ENCODE measurements at places on chromosomes 13 and 19.

DNA sequence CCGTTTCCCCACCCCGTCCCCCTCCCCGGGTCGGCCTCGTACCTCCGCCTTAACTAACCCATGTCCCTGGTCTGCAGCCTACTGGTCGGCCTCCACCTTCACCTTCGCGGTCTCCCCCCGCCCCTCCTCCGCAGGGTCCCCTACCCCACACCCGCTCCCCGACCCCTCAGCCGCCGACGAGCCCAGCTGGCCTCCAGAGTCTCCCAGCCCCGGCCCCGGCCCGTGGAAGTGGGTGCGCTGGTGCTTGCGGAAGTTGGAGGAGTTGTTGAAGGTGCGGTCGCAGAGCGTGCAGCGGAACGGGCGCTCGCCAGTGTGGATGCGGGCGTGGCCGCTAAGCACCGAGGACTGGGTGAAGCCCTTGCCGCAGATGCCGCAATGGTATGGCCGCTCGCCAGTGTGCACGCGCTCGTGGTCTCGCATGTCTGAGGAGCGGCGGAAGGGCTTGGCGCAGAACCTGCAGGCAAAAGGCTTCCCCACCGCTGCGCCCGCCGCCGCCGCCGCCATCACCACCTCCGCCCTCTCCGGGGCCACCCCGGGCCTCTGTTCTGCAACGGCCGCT lies 2.6 kb downstream of the ZNF784 start:
- no peak for DNase-seq

DNA sequence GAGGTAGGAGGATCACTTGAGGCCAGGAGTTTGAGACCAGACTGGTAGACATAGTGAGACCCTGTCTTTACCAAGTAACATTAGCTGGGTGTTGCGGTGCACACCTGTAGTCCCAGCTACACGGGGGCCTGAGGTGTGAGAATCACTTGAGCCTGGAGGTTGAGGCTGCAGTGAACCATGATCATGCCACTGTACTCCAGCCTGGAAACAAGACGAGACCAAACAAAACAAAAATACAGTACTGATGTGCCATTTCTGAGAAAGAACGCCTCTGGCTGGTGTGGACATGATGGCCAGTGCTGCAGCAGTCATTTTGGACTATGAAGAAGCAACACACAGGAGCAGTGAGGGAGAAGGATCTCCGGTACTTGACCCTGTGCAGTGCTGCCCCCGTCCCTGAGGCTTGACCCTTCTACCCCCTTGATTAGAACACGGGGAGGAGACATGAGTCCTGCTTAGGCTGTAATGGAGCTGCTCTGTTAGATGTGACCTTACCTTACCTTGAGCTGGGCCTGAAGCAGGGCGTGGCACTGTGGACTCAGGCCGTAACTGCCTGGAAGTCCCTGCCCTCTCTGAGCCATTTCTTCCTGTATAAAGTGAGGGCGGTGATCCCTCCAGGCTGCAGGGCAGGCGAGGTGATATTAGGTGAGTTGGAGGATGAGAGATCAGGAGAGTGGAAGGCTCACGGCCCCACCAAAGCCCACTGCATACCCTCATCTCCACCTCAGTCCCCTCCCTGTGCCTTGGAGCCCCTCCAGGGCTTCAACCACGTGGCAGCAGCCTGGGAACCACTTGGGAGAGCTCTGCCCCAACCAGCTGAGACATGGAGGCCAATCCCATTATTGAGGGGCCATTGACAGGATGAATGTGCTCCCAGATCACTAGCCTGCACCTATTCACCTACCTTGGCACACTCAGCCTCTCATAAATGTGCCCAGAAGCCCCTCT lies 5.9 kb downstream of the RPL18A start:
- no peak for DNase-seq

DNA sequence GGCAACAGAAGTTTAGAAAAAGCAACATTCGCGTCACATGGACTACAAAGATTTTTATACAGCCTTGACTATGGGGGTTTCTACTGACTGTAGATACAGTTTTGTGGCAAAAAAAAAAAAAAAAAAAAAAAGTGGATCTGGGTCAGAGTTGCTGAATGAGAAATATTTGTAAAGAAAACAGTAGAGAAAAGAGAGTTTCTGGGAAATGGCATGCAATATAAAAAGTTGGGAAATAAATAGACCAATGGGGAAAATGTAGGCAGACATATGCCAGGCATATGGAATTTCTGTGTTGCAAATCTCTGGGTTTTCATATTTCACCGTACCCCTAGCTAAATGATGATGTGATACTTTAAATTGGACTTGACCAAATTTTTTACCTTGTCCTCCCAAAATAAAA lies 315.3 kb downstream of the EFNB2 start:
- DNase-seq, result no peak

DNA sequence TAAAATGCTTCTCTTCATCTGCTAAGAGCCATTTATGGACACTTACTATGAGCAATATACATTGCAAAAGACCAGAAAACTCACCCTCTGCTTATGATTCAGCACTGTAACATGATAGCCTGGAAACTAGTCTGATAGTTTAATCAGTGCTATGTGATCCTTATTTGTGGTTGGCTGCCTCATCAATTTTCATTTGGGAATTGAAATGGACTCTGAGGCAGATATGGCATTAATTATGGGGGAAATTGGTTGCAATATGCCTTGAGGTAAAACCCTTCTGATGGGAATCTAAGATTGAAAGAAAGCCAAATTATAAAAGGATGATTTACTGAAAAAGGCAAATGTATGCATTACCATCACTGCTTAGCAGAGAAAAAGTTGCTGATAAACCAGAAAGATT lies 33.5 kb downstream of the FAM216B start:
- no peak for DNase-seq

DNA sequence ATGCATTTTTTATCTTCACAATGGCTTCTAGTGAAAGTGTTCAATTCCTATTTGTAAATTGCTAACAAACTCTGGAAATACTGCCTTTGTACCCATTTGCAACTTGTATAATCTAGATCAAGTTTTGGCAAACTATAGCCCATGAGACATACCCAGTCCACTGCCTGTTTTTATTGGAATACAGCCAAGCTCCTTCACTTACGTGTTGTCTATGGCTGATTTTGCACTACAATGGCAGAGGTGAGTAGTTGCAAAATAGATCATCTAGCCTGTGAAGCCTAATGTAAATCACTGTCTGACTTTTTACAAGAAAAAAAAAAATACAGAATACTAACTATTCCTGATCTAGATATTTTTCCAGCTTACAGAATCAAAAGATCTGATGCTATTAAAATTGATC lies 37.1 kb downstream of the DZIP1 start:
- no peak for DNase-seq

- no peak for DNase-seq
These were observed 265.7 kb downstream of the ABCC4 start for GRCh38 chr13:95035311-95036109.

- DNase-seq, result no peak
These were observed 641 bp upstream of the SOX21 start for GRCh38 chr13:94712812-94713560.

GRCh38 chr19:29724102-29724641 lies 9.1 kb upstream of the C19orf12 start:
- DNase-seq, result peak; percentile 82

DNA sequence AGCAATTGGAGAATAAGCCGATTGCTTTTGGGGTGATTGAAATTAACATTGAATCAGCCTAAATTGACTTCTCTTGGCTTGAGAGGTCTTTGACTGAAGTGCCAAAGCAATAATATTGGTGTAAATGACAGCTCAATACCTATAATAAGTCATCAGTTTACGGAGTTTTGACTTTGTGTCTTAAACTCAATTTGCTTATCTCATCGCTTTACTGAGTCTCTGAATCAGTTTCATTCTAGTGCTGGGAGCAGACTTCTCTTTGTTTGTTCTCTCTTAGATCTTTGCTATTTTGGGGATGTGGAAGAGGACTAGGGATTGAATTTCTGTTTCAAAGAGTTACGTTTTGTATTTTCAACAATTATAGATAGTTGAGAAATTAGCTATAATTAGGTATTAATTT lies 7.1 kb downstream of the RFC3 start:
- DNase-seq, result no peak

DNA sequence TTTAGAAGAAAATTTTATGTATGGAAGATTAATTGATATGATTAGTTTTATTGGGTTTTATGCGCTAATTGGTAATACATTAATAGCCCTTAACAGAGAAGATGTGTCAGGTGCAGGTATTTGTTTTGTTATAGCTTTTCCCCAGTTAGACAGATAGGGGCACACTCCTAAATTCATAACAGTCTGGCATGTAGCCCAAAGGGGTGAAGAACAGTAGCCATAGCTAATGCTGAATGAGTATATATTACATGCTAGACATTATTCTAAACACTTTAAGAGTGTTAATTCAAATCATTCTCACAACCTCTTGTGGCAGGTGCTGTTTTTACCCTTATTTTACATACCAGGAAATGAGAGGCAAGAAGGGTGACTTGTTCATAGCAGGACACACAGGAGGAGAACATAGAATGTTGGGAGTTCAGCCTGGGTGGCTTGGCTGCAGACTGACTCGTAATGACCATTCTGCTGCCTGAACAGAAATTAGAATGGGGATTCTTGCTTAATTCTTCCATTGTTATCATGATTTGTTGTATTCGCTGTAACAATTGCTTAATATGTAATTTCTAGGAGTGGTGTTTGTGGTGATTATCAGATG lies 20.1 kb downstream of the PCCA start:
- no peak for DNase-seq

DNA sequence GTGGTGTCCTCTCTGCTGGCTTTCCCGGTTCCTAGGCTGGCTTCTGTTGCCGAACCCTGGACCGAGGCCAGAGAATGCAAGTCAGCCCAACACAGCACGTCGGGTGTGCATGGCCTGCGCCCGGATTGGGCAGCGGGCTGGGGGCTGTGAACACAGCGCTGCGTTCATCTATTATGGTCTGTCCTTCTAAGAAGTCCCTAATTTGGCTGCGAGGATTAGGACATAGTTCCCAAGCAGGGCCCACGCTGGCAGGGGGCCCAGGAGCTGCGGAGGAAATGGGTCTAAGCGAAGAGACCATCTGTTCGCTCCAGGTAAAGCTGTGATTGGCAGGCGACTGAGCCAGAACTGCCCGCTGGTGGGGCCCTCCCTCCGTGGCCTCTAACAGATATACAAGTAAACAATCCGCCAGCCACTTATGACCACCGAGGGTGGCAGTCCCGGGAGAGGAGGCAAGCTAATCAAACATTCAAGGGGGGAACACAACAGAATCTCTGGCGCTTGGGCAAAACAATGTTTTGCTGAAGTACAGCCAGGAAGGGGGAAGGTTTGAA lies 6.0 kb downstream of the SYCE2 start:
- DNase-seq, result no peak

- DNase-seq, result no peak
These were observed 22.3 kb downstream of the DPF1 start for GRCh38 chr19:38201731-38202130.

DNA sequence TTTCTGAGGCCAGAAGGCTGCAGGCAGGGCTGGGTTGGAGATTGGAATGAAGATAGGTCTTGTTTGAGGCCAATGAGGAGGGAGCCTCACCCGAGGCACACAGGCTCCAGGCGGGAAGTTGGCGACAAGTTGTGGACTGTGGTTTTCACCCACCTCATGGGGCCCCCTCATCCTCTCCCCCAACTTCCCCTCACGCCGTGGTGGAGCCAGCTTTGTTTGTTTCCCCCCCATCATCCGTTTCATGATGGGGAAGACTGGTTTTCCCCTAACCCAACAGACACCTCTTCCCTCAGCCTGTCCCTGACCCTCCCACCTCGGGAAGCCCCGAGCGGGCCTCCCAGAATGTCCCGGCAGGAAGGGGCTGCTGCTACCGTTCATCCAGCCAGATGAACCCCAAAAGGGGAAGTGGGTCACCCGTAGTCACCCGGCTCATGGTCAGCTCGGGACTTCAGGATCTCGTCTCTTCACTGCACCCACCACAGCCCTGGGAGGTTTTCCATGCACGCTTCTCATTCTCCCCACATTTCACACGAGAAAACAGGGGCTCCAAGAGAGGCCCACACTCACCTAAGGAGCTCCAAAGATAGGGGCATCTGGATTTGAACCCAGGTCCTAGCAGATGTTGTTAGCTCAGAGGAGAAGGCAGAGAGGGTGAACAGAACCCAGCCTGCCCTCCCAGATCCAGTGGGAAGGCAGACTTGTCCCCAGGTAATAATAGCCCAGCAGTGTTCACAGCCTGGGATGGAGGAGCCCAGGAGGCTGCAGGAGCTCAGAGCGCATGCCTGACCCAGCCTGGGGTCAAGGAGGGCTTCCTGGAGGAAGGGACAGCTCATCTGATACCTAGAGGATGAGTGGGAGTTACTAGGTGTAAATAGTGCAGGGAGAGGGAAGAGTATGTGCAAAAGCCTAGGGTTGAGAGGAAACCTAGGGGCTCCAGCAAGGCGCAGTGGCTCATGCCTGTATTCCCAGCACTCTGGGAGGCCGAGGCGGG lies 23.5 kb downstream of the CEACAM16 start:
- DNase-seq, result no peak

DNA sequence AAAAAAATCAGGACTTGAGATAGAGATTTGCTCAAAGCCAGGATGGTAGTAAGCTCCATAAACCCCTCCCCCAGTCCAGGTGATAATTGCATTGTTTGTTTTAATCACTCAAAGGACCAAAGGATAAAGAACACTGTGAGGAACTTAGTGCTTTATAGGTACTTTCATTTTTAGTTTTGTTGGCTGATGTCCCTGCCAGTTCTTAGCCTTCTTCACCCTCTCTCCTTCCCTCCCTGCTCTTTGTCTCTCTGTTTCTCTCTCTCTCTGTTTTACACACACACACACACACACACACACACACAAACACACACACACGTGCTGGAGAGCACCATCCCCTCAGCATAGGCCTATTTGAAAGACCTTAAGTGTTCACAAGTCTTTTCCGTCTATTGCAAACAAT lies 5.2 kb downstream of the FRY start:
- no peak for DNase-seq

Measured in foreskin melanocyte (primary cell).